ENCODE measurements at places on chromosomes 4 and X.

- DNase-seq = no peak
Observed at GRCh38 chr4:12118651-12119213, 690.0 kb upstream of the HS3ST1 start.

DNA sequence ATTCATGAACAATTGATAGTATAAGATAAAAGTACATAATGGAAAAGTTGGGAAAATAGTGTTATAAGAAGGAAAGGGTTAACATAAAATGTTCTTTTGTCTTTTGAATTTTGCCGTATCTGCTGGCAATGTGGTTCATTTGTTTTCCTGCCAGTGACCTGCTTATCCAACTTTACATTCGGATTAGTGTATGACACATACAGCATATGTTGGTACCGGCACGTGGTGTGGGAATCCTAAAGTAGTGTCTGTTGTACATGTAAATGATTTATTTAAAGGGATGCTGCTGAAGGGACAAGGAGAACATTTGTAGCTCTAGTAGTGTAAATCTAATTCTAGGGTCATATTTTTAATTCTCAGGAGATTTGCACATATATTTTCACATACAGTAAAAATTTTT lies 11.5 kb downstream of the RAB9A start:
- no peak for DNase-seq

- no peak for DNase-seq
Observed at GRCh38 chrX:42624524-42624923, 153.4 kb downstream of the PPP1R2C start.

GRCh38 chr4:104969394-104970082 lies 177.1 kb upstream of the TET2 start:
- DNase-seq = no peak

GRCh38 chr4:76772498-76773106 lies 125.3 kb downstream of the SOWAHB start:
- DNase-seq = no peak

GRCh38 chrX:22078117-22078516 lies 46.0 kb downstream of the PHEX start:
- no peak for DNase-seq

DNA sequence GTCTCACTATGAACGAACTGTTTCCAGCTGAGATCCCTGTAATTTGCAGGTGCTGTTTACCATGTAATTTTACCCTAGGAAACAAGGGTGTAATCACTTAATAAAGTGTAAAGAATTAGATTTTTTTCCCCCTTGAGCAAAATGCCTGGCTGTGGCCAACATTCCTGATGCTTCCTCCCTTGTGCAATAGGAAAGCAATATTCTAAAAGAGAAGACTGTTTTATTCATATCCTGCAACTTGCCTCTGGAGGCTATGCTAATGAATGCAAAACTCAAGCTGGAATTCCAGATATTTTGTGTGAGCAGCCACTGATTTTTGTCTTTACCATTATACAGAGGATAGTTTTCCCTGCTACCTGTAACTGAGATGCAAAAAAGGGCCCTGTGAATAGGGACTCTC lies 98.0 kb downstream of the AWAT2 start:
- DNase-seq = no peak

DNA sequence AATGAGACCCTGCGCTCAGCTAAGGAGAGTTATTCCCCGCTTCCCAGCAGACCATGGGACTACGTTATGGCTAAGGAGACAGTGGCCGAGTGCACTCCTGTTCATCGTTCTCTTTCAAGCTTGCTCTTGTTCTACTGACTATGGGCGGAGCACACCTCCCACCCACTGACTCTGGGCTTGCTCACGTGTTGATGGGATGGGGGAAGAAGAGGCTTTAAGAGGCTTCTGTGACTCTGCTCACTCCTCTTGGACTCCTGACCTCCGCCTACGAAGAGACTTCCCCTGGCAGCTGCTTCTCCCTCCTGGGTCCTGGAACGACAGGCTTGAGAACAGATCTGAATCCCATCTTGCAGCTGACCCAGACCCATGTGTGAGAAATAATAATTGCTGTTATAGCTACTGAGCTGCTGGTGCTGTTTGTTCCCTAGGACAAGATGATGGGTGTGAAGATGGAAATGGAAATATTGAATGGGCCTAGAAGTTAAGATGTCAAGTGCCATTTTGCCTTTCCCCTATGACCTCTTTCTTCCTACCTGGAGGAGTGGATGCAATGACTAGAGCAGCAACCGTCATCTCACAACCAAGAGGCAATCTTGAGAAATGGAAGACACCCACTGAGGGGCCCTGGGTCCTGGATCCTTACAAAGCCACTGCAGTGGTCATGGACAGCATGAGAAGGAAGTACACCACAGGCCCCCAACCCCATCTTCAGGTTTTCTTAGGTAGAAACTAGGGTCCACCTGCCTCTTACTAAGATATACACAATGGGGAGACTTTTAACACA lies 38.7 kb upstream of the IRAK1 start:
- no peak for DNase-seq

DNA sequence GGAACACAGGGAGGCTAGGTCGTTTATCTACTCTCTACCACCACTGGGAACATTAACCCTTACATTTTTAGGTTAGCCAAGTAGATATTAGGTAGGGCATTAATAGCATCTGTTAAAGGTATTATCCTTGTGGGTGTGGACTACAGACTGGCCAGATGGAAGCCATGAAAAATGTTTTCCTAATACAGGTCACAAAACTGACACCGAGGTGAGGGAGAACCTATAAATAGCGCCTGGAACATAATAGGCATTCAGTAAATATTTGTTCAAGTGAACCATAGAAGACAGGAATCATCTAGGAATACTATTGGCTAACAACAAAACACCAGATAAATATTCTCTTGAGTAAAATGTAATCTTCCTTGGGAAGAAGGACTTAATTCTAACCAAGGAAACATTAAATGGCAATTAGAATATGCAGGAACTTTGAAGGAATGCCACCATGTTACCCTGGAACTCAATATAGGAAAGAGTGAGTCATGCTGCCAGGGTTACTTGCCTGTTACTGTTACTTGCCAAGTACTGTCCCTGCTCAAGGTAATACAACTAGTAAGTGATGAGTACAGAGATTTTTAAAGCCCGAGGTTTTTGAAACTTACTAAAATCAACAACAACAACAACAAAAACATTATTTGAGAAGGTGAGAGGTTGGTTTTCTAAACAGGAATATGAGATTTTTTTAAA lies 79.0 kb downstream of the SOX3 start:
- no peak for DNase-seq
